ENCODE measurements at places on chromosomes 5 and 9.

DNA sequence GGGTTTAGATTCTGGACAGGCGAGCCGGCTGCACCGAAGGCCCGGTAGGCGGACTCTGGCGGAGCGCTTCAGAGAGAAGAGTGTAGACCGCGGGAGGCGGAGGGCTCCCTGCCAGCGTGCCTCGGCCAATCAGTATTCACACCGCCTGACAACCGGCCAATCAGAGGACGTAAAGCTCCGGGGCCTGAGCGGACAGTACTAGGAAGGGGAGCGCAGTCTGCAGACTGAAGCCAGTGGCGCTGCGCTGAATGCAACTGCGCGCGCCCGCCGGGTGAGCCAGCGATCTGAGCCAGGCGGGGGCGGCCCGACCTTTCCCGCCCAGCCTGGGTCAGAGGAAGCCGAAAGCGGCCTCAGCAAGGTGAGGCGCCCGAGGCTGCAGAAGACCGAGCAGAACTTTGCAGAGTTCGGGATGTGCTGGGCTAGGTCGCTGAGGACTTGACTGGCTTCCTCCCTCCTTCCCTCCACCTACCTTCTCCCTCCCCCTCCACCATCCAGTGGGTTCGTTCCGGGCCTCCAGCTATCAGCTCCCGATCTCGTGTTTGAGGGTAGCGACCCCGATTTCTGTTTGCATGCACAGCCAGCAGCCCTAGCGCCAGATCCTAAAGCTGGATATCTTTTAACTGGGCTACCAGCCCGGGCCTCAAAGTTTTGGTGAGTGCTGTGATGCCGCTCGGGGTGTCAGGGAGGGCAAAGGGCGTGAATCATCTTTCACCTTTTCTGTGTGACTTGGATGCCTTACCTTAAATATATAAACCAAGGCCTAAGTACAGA, at the start of gene DMRT2:
Gene DMRT2, plus strand, starts transcription at position 233 of the 771 bp plus-strand sequence. CDS start 1,257 bp downstream, outside the sequence.
- DNase-seq = peak; percentile 76

- DNase-seq = no peak
Measured at GRCh38 chr5:56647099-56647850, 168.1 kb upstream of the MAP3K1 start.

- peak; percentile 39 for DNase-seq
Measured at GRCh38 chr5:80128141-80128540, 93.0 kb downstream of the THBS4 start.

GRCh38 chr9:128798896-128799295, 11.8 kb downstream of the TBC1D13 start:
- DNase-seq = no peak

- no peak for DNase-seq
Measured at GRCh38 chr5:124658867-124659557, 87.4 kb downstream of the ZNF608 start.

GRCh38 chr9:92607088-92607487, 62.8 kb downstream of the IPPK start:
- no peak for DNase-seq

DNA sequence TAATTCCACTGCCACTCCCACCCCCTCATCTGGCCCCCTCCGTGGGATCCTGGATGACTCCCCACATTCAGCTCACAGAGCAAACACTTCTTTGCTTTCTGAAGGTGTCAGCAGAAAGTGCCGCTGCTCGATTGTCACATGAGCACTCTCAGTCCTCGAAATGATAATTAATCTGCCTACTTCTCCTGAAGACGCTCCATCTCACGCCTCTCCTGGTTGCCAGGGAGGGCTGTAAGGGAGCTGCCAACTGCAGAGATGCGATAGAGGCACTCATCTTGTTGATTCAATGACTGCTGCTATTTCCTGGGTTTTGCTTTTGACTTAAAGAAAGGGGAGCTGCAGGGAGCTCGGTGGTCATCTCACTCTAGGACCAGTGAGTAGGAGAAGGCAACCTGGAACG, 206.5 kb downstream of the DAB2IP start:
- DNase-seq = no peak

DNA sequence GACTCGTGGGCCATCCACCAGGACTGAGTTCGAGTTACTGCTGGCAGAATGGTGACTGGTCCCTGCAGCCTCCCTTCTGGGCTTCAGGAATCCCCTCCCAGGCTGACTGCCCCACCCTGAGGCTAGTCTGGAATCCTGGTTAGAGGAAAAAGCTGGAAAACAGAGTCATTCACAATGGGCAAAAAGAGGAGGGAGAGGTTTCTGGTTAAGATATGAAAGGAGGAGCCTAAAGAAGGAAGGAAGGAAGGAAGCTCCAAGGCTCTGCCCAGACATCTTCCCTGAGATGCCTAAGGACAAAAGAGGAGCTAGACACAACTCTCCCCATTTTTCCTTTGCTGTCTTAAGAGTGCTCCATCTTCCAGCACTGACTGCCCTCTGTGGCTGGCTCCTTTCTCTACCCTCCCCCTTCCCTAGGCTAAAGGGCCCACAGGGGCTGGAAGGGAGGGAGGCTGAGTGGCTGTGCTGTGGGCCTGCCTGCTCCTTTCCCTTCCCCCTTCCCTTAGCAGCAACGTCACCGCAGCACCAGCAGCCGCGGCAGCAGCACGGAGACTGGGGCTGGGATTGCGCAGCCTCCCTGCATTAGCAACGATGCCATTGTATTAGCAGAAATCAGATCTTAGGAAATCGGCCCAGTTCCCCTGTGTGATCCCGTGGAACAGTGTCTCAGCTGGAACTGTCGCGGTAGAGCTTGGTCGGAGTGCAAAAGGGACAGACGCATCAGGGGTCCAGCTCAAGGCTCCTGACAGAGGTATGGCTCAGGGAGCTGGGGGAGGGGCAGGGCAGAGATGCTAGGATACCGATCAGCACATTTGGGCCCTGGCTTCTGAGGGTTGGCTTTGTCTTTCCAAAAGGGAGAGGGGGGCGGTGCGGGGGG, 48.7 kb downstream of the RUSC2 start:
- DNase-seq = peak; percentile 68

DNA sequence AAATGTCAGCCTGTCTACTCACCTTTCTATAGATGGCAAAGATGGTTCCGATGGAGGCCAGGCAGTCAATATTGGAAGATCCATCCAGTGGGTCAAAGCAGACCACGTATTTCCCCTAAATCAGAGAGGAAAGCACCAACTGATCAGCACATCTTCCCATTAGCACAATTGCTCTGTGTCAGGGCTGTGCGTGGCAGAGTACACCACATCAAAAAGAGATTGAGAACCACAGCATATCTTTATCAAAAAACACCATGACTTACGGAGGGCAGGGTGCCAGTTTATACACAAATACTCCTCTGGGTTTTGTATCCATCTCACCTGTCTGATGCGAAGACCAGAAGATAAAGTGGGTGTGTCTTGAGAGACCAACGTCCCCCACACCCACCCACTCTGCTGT, 9.1 kb downstream of the FBP2 start:
- no peak for DNase-seq

DNA sequence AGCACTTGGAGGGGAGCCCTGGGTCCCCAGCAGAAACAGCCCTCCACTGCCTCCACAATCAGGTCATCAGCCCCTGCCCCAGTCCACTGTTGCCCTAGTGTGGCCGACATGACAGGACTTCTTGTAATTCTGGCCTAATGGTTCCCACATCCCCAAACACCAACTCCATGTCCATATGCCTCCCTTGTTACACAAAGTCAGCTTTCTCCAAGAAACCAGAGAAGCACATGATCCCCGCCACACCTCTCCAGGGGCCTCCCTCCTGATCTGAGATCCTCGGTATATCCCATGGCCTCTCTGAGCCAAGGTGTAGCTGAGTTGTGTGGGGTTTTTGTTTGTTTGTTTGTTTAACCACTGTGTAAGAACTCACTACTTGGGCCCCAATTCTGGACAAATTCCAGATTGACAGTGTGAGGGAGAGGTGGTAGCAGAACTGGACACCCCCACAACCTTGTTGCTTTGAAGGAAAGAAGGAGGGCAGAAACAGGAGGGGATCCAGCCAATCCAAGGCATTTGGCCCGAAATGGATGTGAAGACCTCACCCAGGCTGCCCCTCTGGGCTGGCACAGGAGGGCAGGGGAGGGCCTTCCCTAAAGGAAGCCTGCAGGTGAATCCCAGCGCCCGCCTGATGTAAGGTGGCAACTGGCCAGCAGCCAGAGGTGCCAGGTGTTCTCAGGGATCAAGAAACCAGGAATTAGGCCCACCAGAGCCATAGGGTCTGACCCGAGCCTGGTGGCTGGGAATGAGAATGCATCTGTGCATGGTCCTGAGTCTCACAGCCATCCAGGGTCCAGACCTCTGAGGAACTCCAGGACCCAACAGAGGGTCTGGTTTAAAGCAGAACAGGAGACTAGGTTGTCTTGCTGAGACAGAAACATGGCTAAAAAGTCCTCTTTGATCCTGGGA, 13.4 kb downstream of the IRF1 start:
- DNase-seq = no peak

DNA sequence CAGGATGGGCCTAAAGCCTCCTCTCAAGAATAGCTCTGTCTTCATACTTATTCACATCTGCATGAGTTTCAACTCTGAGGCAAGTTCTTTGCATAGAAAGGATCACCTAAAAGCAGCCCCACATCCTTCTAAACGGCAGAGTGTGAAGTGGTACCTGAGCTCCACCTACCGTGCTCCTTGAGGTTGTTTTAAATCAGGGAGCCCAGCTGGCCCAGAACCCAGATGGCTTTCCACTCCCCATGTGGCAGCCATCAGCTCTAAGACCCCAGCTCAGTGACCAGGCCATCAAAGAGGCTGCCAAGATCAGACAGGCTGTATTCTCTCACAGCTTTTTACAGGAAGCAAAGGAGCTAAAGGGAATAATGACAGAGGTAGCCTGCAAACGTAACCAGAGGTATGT, 299.3 kb downstream of the RASEF start:
- no peak for DNase-seq

GRCh38 chr9:134916161-134916665, 1.5 kb downstream of the FCN1 start:
- DNase-seq = no peak

GRCh38 chr9:106941916-106942315, 79.0 kb downstream of the ZNF462 start:
- DNase-seq = no peak

- no peak for DNase-seq
Measured at GRCh38 chr9:14159440-14160216, 154.3 kb downstream of the NFIB start.

GRCh38 chr5:80963966-80964481, 3.9 kb downstream of the RASGRF2 start:
- DNase-seq = no peak

- no peak for DNase-seq
Measured at GRCh38 chr9:1531424-1531823, 481.3 kb downstream of the DMRT2 start.

DNA sequence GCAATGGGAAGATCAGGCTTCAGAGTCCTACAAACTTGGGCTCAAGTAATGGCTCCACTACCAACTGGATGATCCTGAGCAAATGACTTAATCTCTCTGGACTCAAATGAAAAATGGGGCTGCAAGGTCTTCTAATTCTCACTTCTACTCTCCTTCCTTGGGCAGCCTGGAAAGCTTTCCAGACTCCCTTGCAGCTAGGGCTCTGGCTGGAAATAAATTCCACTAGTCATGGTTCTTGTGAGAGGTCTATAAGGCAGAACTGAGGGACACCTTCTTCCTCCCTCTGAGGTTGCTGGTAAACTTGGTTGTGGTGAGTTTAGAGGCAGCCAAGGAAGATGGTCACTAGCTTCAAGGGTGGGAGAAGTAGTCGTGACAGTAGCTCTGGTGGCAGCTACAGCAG, 18.6 kb downstream of the DCANP1 start:
- DNase-seq = no peak

GRCh38 chr5:138755084-138755748, 2.0 kb downstream of the CTNNA1 start:
- no peak for DNase-seq

DNA sequence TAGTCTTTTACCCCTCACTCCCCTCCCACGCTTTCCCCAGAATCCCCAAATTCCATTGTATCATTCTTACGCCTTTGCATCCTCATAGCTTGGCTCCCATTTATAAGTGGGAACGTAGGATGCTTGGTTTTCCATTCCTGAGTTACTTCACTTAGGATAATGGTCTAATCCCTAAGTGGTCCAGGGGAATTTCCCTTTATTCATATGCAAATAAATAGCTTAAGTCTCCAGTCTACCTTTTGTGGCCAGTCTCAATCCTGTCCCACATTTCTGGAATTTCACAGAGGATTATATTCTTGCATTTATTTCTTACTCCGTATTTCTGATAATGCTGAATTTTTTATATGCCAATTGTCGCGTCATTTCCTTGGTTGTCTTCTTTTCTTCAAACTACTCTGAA, 245.6 kb upstream of the DAB2 start:
- DNase-seq = no peak

DNA sequence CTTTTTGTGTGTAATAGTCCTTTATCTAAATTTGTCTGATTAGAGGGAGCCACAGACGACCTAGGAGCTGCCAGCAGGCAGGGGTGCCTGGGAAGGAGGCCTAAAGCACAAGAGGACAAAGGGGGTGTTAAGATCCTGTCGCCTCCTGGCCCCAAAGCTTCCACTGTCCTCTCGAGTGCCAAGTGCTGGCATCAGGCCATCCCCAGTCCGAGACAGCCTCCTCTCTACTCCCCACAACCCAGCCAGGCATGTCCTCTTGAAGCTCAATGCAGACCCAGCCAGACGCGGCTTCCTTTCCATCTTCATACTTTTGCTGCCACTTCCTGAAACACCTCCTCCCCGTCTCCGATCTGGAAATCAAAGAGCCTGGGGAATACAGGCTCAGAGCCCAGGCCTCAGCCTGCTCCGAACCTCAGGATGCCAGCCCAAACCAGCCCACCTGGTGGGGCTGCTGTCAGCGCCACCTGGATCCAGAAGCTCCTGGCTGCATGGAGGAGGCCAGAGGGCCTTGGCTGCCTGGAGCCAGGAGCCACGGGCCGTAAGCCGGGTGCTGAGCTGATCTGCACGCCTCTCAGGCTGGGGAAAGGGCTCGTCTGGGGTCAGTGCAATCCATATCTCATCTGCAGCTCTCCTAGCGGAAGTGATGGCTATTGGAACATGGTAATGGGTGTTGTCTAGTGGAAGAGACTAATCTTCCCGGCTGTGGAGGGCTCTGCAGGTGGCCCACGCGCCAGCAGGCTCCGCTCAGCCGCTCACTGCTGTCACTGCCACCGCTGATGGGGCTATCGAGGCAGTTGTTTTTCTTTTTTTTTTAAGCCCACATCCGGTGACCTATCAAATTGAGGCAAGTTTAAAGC, 60.2 kb upstream of the FUBP3 start:
- DNase-seq = no peak

GRCh38 chr5:138753794-138754698, 821 bp downstream of the CTNNA1 start:
- peak; percentile 61 for DNase-seq

- DNase-seq = no peak
Measured at GRCh38 chr5:149651686-149652085, 70.4 kb downstream of the ARHGEF37 start.

DNA sequence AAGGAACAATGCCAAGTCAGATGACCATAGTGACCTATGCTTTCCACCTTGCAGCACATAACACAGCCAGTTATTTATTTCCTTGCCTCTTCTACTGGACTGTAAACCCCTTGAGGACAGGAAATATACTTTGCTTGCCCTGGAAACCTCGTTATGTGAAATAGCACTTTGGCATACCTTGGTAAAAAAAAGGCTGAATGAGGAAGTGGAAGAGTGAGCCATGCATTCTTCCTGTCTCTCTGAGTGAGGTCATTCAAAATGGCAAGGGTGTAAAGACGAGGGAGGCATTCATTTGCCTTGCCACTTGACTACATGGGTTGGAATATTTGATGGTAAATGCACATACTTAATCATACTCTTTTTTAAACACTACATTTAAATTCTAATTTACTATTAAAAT, 42.8 kb upstream of the SVEP1 start:
- DNase-seq = no peak
